Epithelial cell of proximal tubule (primary cell): ENCODE measurements at places on chromosomes 6 and 20.
A peak's percentile ranks its signal among the peaks of the same experiment; 100 is the strongest.

GRCh38 chr20:20930500-20930899, 175.7 kb downstream of the LINC00237 start:
- DNase-seq = no peak

DNA sequence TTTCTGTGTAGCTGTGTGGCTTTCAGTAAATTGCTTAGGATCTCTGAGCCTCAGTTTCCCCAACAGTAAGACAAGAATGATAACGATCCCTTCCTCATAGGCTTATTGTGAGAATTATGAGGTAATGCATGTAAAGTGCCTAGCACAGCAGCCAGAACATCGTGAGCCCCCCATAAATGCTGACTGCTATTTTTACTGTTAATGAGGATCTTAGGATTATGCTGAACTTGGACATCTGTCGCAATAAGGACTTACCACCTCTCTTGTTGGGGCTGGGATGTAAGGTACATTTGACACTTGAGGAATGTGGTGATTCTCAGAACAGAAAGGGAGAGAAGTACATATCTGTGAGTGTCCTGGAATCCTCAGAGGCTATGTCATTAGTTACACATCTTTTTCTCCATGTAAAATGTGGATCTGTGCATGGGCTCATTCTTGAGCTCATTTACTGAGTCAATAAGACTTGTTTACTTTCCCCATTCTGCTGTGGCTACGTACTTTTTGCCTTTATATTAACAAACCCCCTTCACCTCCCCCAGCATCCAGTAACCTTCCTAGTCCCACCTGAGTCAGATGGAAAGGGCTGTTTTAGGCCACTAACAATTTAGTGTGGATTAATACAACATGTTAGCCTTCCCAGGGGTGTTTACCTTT, 64.4 kb upstream of the PLEKHG1 start:
- DNase-seq = no peak

- no peak for DNase-seq
Observed at GRCh38 chr6:124371974-124372475, 568.4 kb downstream of the NKAIN2 start.

GRCh38 chr20:25629816-25630499, 6.1 kb upstream of the NANP start:
- no peak for DNase-seq

GRCh38 chr6:131042664-131043063, 20.4 kb downstream of the EPB41L2 start:
- DNase-seq = no peak

GRCh38 chr20:37223053-37223452, 38.6 kb downstream of the GHRH start:
- DNase-seq = peak; percentile 77

- DNase-seq = no peak
Observed at GRCh38 chr20:59787538-59787890, 145.9 kb downstream of the SYCP2 start.

GRCh38 chr6:14085176-14085787, 32.3 kb upstream of the CD83 start:
- no peak for DNase-seq

DNA sequence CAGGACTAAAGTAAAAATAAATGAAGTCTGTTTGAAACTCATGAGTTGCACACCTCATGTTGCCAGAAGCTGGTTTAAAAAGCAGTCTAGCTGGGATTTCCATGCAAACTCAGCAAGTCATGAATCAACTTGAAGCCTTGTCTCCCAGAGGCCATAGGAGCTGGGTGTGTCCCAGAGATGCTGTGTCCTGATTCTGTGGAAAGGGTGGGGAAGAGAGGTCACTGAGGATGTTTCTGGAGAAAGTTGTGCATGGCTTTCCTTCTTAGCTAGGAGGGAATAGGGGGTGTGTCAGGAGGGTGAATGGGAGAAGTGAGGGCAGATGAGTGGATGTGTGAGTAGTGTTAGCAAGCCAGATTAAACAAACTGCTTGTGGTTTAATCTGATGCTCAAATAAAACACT, 111.3 kb downstream of the ADAT2 start:
- DNase-seq = no peak

GRCh38 chr6:53828215-53828614, 33.4 kb downstream of the LRRC1 start:
- no peak for DNase-seq

DNA sequence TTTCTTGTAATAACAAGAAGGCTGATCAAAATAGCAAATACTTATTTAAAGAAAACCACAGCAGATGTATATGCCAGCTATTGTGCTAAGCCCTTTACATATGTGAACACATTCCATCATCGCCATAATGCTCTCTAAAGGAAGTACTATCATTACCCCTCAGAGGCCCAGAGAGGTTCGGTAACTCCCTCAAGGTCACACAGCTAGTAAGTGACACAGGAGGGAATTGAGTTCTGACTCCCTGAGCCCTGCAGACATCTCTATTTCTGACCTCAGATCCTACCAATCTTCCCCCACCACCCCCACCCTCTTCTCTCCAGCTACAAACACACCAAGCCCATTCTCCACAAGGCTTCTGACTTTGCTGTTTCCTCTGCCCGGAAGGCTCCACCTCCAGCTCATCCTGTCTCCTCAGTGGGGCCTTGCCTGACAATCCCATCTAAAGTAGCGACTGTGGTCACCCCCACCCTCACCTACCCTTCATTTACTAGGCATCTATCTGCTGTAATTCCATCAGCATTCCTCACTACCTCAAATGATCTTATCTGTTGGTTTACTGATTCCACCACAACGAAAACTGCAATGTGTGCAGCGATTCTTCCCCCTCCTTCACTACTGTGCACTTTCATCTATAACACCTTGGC, 234.5 kb downstream of the LRFN2 start:
- no peak for DNase-seq

GRCh38 chr6:108730635-108731515, 117.3 kb upstream of the ARMC2 start:
- no peak for DNase-seq

GRCh38 chr6:25652007-25652515, at the start of gene SCGN:
SCGN (plus strand) TSS chr6:25652215; CDS start chr6:25652404, 189 bp downstream.
- DNase-seq = peak; percentile 20

GRCh38 chr6:144935661-144936060, 650.5 kb downstream of the UTRN start:
- DNase-seq = no peak

GRCh38 chr20:58705208-58705926, 12.8 kb downstream of the NPEPL1 start:
- no peak for DNase-seq

DNA sequence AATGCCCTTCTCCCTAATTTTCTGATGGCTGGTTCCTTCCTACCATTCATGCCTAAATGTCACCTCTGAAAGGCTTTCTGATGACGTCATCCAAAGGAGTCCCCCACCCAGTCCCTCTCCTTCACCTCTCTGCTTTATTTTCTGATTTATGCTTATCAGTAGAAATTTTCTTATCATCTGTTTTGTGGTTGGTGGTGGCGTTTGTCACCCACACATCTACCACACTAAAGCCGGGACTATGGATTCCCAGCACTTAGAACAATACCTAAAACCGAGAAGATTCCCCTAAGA, 9.0 kb downstream of the CNKSR3 start:
- DNase-seq = no peak

GRCh38 chr6:44297063-44298038, 15.8 kb downstream of the AARS2 start:
- no peak for DNase-seq

DNA sequence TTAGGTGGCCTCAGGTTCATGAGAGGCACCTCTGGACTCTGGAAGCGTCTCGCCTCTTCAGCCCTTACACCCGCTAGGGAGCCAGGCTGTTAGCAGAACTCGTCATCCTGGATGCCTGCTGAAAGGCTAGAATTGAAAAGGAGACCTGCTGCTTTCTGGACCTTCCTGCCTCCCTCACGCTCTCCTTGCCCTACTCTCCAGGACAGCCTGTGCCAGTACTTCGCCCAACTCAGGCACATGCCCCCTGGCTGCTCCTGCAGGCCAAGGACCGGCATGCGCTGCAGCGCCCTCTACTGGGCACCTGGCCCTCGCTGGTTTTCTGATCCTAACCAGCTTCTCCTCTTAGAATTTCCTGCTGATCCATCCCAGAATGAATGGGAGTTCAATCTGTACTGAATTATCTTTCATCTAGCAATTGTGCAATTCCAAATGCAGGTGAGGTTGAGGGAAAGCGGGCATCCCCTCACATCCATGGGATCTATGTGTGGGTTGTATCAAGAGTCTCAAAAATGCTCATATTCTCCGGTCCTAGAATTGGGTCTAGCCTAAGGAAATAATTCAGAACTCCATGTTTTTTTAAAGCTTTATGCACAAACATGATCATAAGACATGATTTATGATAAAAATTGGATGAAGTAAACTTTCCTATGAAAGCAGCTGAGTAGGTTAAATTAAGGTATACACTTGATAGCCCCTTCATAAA, 78.0 kb downstream of the PTPN1 start:
- no peak for DNase-seq

- DNase-seq = no peak
Observed at GRCh38 chr6:163786995-163787671, 372.6 kb downstream of the QKI start.

DNA sequence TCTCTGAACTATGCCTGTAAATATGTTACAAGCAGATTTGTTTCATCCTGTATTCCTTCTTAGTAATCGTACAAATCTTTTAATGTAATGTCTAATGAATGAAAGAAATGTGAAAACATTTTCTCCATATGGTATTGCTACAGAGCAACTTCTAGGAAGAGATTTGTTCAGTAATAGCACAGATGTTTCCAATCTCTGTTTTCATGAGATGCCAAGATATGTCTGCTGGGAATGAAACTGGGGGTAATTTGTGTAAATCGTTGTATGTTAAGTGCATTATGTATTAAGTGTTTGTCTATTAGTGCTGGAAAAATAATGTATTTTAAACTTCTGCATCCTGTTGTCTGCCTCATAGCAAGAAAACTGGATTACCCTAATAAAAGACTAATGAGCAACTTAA, 722.2 kb upstream of the EYS start:
- DNase-seq = no peak

GRCh38 chr6:125489579-125490285, 188.0 kb upstream of the HDDC2 start:
- no peak for DNase-seq

- DNase-seq = peak; percentile 10
Observed at GRCh38 chr6:51620971-51621370, 466.4 kb downstream of the PKHD1 start.

DNA sequence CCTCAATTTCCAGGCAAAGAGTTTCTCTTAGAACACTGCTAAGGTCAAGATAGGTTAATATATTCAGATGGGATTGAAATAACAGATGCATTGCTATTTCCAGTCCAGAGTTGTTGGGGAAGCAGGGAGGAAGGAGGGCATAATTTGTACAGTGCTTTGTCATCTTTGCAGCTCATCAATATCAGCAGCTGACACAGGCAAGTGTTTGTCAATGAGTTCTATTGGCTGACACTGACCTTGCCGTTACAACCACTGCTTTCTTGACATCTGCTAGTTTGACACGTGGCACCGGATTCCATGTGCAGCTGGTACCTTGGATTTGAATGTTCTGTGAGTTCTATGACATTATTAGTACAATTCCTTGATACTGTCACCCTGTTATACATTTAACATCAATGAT, 28.0 kb upstream of the MLIP start:
- no peak for DNase-seq

DNA sequence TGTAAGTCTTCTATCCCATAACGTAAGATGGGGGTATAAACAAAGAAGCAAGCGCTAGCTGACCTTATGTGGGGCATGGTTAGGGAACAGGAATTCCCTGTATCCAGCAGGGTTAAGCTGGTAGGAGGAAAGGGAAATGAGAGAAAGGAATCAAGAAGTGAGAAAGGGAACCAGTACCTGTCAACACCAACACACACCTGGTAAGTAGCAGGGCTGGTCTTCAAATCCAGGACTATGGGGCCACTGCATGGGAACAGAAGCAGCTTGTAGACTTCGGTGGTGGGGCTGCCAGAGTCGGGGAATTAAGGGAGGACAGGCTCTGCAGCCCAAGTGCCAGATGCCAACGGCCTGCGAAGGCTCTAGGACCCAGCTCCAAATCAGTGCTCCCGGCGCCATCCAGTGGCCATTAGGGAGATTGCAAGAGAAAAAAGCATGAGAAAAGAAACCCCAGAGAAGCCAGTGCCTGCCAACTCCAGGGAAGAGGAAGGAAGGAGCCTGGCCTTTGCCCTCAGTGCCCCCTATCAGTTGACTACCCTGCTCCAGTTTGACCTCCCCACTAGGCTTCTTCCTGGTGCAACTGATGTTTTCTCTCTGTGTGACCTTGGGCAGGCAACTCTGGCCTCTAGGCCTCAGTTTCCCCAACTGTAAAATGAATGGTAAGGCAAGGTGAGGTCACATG, 15.8 kb upstream of the RBPJL start:
- no peak for DNase-seq

- no peak for DNase-seq
Observed at GRCh38 chr6:149761438-149761837, 11.9 kb downstream of the PCMT1 start.

DNA sequence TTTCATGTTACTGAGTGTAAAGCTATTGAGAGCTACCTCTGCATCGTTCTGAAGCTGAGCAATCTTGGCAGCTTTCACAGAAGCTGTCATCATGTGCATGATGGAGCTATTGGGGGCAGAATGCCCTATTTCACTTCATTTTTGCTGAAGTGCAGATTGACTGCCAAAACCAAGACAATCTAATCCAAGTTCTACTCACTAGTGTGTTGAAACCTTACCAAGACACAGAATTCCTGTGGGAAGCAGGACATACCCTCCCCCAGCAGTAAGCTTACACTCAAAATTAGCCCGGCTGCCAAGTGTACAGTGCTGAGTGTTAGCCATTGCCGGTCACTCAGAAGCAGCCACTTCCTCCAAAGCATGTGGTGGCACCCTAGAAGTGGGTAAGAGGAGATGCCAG, 177.3 kb upstream of the TENT5A start:
- DNase-seq = no peak

DNA sequence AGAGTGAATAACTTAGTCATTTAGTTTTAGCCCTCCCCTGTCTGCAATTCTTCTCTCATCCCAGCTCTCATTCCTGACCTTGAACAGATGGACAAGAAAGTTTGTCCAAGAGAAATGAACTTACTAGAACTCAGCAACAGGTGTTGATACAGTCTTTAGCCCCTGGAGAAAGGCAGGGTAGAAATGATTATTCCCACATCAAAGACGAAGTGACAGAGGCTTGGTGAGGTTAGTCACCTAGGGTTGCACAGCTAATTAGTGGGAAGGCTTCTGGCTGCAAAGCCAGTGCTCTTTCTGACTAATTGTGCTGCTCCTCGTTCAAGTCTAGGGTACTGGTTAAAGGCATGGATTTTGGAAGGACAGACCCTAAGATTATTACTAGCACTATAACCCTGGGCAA, 4.5 kb downstream of the ZDHHC14 start:
- no peak for DNase-seq
